NCI-H1105 treated with DMSO at 0.1 percent for 48 hours (cell line): ENCODE measurements at places on chromosomes 7 and 10.

DNA sequence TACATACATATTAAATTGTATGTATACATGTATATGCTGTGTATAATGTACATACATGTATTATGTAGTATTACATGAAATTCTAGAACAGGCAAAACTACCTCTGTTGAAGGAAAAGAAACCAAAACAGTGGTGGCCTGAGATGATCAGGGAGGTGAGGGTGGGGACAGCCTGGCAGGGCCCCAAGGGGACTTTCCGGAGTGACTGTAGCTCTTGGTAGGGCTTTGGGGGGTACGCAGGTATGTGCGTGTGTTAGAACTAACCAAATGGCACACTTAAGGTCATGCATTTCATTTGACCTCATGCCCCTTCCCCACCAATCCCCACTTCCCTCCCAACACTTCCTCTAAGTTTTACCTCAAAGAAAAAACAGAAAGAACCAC, 31.3 kb downstream of the CTBP2 start:
- DNase-seq: no peak

GRCh38 chr10:101007099-101007711, 7.6 kb downstream of the LZTS2 start:
- DNase-seq: no peak

DNA sequence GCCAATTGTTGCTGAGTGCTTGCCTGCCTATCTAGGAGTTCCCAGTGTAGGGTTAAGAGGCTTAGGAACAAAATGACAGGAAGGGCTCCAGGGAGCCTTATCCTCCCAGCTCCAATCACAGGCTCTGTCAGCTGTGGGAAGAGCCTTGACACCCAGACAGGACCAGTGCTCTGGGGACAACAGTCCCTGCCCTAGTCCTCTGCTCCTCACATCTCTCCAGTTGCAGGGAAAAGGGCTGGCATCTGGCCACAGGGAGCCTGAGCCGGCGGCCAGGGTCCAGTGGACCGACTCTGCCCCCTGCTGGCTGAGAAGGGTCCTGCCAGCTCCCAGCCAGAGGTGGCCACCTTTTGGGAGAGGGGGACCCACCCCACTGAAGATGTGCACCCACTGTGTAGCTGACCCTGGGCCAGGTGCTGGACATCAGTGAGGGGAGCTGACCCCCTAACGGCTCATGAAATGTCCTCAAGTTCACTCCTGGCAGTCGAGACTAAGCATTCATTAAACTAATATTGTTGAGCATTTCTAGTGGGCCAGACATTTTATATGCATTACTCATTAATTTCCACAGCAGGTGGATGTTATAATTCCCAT, 17.6 kb downstream of the DNAJB12 start:
- DNase-seq: peak; percentile 35

DNA sequence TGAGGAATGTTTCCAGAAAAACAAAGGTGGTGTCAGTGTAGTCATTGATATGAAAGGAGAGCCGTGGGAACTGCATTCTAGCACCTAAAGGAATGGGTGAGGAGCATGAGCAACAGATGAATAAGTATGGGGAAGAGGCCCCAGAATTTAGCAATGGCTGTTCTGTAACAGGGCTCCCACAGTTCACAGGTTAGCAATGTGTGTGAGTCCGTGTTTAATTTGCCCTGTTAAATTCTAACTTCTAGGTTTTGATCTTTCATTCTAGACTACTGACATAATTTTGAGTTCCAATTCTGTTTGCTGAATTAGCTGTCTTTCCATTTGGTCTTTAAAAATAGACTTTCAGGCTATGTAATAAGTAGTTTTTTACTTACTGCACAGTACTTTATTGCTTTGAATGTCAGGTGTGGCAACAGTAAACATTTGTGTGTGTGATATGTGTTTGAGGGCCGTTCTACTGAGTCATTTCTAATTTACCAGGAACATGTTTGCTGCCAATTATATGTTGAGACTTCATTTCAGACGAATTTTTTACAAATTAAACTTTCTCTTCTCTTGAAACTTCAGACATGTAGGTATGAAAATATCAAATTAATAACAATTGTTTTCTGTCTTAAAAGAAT, 8.8 kb downstream of the STK17A start:
- no peak for DNase-seq

GRCh38 chr7:41135511-41135910, 567.4 kb downstream of the INHBA start:
- DNase-seq: no peak

- DNase-seq: no peak
These were observed 5.2 kb upstream of the SMKR1 start for GRCh38 chr7:129497156-129497555.

- no peak for DNase-seq
These were observed 9.9 kb upstream of the ZNF212 start for GRCh38 chr7:149229526-149229925.

- peak; percentile 11 for DNase-seq
These were observed 111.7 kb upstream of the BTBD16 start for GRCh38 chr10:122159141-122159970.

DNA sequence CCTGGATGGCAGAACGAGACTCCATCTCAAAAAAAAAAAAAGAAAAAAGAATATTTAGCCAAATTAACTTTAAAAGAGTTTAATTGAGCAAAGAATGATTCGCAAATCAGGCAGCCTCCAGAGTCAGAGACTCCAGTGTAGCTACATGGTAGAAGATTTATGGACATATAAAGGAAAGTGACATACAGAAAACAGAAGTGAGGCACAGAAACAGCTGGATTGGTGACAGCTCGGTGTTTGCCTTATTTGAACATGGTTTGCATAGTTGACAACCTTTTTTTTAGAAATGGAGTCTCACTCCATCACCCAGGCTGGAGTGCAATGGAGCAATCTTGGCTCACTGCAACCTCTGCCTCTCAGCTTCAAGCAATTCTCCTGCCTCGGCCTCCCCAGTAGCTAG, 35.2 kb upstream of the TNS3 start:
- no peak for DNase-seq

DNA sequence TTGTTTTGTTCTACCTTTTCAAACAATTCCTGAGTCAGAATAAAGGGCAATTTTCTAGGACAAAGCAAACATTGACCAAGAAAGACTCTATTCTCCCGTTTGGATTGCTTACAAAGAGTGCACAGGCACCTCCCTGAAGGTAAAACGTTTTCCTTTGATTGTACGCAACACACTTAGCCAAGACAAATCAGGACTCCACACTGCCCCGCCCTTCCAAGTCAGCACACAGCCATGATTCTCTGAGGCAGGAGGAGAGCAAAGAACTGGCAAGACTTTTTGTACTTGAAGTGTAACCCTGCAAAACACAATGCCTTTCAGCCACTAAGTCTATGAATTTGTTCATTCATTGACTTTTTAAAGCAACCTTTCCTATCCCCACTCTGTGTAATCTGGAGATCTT, 85.0 kb upstream of the FAM180A start:
- DNase-seq: no peak

DNA sequence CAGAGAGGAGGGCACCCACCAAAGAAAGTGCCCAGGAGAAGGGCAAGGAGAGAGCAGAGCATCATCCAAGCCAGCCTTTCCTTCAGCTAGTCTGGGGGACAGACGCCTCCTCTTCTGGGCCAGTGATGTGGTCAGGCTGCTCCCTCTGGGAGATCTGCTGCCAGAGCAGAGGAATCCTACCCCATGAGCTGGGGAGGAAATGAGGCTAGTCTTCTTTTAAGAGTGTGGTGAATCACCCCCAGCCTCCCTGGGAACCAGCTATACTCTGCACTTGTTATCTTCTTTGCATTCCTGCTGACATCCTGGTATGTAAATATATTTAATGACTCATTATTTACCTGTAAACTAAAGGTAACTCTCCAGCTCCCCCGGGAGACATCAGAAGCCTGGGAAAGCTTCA, 41.6 kb upstream of the EPHB6 start:
- no peak for DNase-seq

DNA sequence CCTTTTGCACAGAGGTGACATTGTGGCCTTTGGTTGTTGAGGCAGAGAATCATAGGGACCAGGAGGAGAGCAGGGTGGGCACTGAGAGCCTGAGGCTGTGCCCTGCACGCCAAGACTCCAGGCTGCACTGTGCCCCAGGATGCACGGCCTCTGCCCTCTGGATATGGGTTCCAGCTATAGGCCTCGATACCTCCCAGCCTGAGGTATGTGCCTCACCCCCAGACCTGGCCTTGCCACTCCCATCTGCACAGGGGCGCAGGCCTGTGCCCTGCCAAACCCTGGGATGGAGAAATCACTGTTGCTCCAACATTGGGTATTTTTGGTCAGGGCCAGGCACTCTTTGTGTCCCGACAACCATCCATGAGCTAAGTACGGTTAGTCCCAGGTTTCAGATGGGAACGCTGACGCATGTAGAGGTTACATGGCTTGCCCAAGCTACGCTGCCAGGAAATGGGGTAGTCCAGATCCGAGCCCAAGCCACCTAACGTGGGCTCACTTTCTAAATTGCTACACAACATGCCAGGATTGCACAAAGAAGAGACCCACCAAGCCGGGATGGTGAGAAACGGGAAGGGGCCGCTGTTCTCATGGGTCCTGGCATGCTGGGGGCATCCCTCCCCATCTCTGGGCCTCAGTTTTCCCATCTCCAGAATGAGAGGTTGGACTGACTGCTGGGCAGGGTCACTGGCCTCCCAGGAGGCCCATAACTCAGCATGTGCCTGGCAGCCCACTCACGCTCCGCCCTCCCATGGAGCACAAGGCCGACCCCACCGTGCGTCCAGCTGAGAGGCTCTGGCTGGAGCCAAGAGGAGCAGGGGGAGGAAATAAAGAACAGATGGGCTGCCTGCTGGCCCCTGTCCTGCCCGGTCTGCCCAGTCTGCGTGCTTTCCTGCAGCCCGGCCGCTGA, 44.2 kb downstream of the ZCCHC24 start:
- DNase-seq: no peak

- no peak for DNase-seq
These were observed 8.2 kb upstream of the RBP3 start for GRCh38 chr10:47339759-47340607.

GRCh38 chr7:22983257-22983855, 30.6 kb downstream of the HYCC1 start:
- no peak for DNase-seq

- no peak for DNase-seq
These were observed 194.0 kb downstream of the PPP1R9A start for GRCh38 chr7:95101422-95101821.

- no peak for DNase-seq
These were observed 37.0 kb downstream of the GPR22 start for GRCh38 chr7:107506674-107507339.

- DNase-seq: no peak
These were observed 87.9 kb downstream of the CUX1 start for GRCh38 chr7:101905203-101905865.

DNA sequence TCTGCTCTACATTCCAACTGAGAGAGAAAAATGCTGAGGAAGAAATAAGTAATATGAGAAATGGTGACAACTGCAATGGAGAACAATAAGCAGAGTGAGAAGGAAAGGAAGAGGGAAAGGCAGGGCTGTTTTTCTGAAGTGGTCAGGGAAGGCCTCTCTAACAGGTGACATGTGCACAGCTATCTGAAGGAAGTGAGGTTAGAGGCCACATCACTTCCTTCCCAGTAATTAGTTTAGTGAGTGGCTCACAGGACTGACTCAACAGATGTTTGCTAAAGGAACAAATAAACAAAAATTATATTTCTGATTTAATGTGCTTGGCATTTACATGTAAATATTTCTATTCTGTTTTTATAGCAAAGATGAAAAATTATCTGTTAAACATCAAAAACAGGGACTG, 77.9 kb downstream of the ARHGAP21 start:
- DNase-seq: no peak

- no peak for DNase-seq
These were observed 245.1 kb downstream of the RAB11FIP2 start for GRCh38 chr10:117801691-117802090.

DNA sequence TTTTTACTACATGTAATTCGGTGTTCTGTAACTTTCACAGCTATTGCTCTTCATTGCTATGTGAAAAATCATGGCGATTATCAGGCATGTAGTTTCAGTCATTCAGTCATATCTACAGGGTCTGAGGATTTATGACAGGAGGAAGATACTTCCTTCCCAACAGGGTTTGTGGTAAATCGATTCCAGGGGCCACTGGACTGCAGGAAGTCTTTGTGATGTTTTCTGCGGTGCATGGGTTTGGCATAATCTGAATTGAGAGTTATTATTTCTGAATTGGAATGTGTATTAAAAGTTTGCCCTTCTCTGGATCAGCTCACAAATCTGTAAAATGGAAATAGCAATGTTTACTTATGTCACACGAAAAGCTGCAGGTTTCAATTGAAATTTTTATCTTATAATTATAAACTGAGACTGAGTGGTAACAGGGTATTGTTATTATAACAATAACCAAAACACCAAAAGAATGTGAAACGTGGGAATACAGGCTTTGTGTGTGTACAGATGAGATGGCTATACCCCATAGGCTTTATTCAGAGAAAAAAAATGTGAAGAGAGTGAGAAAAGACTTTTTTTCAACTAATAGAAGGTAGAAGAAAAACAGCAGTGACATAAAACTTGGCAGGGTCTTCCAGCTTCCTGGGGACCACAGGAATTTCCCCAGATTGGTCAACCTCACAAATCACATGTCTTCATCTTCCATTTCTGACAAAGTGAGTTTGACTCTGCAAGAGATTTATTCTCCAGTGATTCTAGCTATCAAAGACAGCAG, 307.7 kb upstream of the NFE2L3 start:
- DNase-seq: no peak

GRCh38 chr7:51229620-51230323, 86.8 kb downstream of the COBL start:
- no peak for DNase-seq

- DNase-seq: peak; percentile 89
These were observed 12.7 kb upstream of the MIOS start for GRCh38 chr7:7554021-7554432.

DNA sequence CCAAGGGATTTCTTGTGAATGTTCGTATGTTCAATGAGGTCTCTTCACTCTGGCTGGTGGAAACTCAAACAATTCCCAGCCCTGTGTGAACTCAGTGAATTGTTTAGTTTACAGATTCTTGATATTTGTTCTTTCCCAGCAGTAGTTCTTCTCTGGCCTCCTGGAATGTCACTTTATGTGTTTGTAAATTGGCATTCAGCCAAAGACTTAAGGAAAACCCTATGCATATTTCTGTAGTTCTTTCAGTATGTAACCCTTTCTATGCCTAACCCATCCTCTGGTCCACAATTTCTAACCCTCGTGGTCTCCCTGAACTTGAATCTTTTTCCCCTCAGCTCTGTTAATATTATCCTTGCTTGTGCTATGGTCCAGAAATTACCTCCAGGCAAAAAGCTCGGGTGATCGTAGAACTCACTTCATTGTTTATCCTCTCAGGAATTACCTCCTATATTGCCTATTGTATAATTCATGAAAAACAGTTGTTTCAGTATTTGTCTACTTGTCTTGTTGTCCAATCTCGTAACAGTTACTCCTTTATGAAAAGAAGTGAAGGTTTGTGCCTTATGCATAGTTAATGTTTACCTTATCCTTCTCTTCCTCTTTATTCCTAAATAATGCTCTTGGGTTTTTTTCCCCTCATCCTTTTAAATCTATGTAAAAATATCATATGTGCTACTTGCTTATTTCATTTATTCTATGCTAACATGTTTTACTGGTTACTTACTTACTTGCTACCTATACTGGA, 23.7 kb upstream of the AGR3 start:
- DNase-seq: no peak

DNA sequence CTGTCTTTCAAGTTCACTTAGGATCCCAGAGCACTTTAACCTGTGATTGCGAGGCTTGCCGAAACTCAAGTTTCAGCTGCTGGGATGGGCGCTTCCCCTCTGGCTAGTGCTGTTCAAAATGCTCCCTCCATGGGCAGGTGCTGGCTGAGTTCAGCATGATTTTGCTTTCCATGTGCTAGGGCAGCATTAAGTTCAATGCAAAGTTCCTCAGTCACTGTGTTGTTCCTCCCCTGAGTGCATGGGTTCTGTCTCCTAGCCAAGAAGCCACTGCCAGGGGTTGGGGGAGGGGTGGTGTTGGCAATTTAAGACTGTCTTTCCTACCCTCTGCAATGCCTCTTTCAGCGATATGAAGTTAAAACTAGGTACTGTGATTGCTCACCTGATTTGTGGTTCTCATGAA, 56.5 kb upstream of the HELLS start:
- no peak for DNase-seq
